ENCODE measurements at places on chromosomes 4 and X.

- H3K27ac ChIP-seq: no peak overlapping the region
- no peaks in the 10 kb centered on the region for H3K36me3 ChIP-seq
- no peak overlapping the region for H3K4me3 ChIP-seq
- no peaks in the 10 kb centered on the region for H3K4me1 ChIP-seq
- H3K27me3 ChIP-seq: no peaks in the 10 kb centered on the region
- no peak for DNase-seq
These were observed 106.2 kb downstream of the SYTL5 start for GRCh38 chrX:38112566-38112965.

- peaks cover 5% of the 10 kb centered on the region for H3K36me3 ChIP-seq
- no peaks in the 10 kb centered on the region for H3K27me3 ChIP-seq
- H3K4me1 ChIP-seq: no peaks in the 10 kb centered on the region
- H3K27ac ChIP-seq: no peak overlapping the region
These were observed 48.9 kb upstream of the CD99 start for GRCh38 chrX:2642146-2642545.

- H3K36me3 ChIP-seq: no peaks in the 10 kb centered on the region
- H3K4me1 ChIP-seq: no peaks in the 10 kb centered on the region
- H3K27me3 ChIP-seq: no peaks in the 10 kb centered on the region
- H3K4me3 ChIP-seq: no peak overlapping the region
These were observed 91.8 kb downstream of the STOX2 start for GRCh38 chr4:183996868-183997267.

DNA sequence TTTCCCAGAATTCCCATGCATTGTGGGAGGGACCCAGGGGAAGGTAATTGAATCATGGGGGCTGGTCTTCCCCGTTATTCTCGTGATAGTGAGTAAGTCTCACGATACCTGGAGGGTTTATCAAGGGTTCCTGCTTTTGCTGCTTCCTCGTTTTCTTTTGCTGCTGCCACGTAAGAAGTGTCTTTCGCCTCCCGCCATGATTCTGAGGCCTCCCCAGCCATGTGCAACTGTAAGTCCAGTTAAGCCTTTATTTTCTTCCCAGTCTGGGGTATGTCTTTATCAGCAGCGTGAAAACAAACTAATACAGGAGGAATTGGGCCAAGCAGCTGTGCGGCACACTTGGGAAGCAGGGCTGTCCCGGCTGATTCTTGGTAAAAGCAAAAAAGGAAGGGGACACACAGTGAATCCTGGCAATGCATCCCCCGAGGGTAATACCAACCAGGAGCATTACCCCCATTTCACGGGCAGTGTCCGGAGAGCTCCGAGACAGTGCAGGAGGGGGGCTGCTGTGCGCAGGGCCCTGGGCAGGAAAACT lies 185.7 kb downstream of the AFAP1 start:
- no peaks in the 10 kb centered on the region for H3K27me3 ChIP-seq
- H3K36me3 ChIP-seq: no peaks in the 10 kb centered on the region
- no peak for DNase-seq
- no peak overlapping the region for H3K4me3 ChIP-seq

DNA sequence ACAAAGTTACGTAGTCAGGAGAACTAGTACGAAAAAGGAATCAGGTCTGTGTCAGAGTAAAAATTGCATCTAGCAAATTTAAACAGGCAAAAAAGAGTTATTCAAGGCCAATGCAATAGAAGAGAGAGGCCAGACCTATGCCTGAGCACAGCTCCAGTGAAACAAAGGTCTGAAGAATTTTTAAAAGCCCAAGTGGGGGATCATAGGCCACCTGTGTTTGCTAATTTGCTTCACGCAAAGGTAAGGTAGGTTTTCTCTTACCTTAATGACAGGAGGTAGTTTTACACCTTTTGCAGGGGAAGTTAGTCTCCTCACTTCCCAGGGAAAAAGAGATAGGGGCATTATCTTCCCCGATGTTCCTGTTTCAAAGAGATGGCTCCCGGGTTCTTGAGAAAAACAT lies 448.6 kb upstream of the TECRL start:
- no peak for DNase-seq
- H3K27ac ChIP-seq: no peak overlapping the region
- no peaks in the 10 kb centered on the region for H3K27me3 ChIP-seq
- no peak overlapping the region for H3K4me3 ChIP-seq
- no peaks in the 10 kb centered on the region for H3K36me3 ChIP-seq

DNA sequence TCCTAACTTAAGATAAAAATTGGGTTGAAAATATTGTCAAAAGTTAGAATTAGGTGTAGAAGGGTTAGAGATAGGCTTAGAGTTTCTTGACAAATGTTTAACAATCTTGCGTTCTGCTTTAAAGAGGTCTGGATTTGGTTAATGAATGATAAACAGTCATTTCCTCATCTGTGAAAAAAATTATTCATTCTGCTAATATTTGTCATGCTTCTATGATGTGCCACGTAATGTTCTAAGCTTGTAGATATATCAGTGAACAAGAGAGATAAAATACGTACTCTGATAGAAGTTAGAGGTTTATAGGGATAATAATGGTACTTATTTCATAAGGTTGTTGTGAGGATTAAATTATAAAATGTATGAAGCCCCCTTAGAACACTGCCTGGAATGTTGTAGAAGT lies 443.0 kb upstream of the GALNT7 start:
- no peak overlapping the region for H3K4me3 ChIP-seq
- DNase-seq: no peak
- H3K36me3 ChIP-seq: no peaks in the 10 kb centered on the region
- H3K27me3 ChIP-seq: no peaks in the 10 kb centered on the region

DNA sequence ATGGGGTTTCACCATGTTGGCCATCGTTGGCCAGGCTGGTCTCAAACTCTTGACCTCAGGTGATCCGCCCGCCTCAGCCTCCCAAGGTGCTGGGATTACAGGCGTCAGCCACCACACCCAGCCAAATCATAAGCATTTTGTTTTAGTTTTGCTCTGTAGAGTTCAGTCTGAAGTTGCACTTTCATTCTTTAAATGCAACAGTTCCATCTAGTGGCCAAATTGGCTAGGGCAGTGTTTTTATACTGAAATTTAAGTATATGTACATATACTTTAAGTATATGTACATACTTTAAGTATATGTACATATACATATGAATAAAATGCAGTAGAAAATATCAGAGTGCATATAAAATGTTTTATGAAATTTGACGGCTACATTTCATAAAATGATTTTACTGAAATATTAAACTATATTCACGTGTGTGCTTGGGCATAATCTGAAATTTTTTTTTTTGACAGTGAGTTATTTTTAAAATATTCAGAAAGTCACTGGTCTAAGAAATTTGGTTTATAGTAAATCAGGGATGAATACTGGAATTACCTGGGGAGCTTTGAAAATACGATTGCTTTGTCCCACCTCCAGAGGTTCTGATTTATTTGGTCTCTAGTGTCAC lies 145.5 kb downstream of the NWD2 start:
- no peaks in the 10 kb centered on the region for H3K27me3 ChIP-seq
- H3K4me1 ChIP-seq: no peaks in the 10 kb centered on the region
- H3K4me3 ChIP-seq: no peak overlapping the region

DNA sequence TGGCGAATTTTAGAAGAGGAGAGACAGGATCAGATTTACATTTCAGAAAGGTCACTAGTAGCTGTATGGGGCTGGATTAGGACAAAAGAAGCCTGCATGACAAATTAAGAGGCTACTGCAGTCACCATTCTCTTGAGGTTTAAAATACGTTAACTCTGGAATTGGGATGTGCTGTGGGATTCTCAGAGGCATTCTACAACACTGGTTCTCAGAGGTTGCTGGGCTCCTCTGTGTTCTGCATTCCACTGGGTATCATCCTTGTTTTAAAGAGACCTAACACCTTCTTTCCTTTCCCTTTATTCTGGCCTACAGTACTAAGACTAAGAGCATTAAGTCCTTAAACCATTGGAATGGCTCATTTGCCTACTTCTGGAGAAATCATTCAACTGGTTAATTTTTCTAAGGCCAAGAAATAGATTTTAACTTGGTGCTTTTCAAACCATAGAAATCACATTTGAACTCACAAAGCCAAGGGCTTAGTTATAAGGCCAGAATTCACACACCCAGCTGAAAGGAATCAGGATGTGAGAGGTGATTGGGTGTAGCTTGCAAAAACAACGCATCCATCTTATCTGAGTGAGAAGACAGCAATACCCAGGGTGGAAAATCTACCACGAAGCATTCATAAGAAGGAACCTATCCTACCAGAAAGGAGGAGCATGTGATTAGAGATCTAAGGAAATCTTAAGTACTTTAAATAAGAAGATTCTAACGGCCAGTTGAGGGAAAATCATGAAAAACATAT lies 116.6 kb downstream of the SHISA3 start:
- H3K27me3 ChIP-seq: no peaks in the 10 kb centered on the region
- H3K27ac ChIP-seq: no peak overlapping the region
- H3K4me1 ChIP-seq: no peaks in the 10 kb centered on the region
- DNase-seq: no peak
- peaks cover 13% of the 10 kb centered on the region for H3K36me3 ChIP-seq

DNA sequence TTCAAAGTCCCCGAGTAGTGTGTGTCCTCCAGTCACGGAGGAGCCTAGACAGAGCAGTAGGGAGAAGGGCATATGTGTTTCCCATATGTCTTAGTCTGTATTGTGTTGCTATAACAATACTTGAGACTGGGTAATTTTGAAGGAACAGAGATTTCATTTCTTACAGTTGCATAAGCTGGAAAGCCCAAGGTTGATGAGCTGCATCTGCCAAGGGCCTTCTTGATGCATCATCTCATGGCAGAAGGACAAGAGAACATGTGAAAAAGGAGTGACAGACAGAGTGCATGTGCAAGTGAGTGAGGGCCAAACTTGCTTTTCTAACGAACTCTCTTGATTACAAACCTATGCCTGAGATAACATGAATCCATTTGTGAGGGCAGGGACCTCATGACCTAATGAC lies 243.4 kb downstream of the ARHGAP10 start:
- no peak overlapping the region for H3K27ac ChIP-seq
- no peaks in the 10 kb centered on the region for H3K36me3 ChIP-seq
- no peak overlapping the region for H3K4me3 ChIP-seq
- no peak for DNase-seq
- no peaks in the 10 kb centered on the region for H3K4me1 ChIP-seq
- H3K27me3 ChIP-seq: no peaks in the 10 kb centered on the region

All from naive thymus-derived CD4-positive, alpha-beta T cell (primary cell).